H54 (cell line): ENCODE measurements at places on chromosomes 5 and 9.

DNA sequence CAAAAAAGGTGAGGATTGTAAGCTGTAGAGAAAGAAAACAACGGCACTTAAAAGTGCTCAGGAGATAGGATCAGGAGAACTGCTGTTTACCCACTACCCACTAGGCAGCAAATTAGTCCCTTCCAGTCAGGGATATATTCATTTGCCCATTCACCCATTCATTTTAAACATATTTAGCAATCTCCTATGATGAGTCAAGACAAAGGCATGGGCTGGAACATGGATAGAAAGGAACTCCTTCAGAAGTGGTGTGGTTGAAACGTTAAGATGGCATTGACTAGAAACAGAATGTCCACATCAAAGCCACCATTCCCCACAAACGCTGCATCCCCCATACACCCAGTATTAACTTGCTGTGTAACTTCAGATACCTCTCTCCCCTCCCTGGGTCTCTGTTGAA lies 225.7 kb downstream of the ASTN2 start:
- no peak for DNase-seq

DNA sequence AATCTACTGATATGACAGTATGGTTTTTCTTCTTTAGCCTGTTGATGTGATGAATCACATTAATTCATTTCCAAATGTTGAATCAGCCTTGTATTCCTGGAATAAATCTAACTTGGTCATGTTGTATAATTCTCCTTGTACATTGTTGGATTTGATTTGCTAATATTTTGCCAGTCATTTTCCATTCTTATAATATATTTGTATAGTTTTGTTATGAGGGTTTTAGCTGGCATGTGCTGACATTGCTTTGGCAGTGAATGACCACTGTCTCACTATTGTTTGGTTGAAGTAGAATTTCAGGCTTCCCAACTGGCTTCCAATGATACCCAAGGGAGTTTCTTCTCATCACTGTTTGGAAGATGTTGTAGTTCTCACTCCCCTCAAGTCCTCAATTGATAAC lies 983.0 kb upstream of the PTPRD start:
- no peak for DNase-seq

- DNase-seq: no peak
Measured at GRCh38 chr5:98248949-98249348, 524.5 kb upstream of the RGMB start.

GRCh38 chr5:50751064-50751657 lies 84.7 kb downstream of the PARP8 start:
- no peak for DNase-seq

- DNase-seq: no peak
Measured at GRCh38 chr5:41433552-41434181, 76.7 kb downstream of the PLCXD3 start.

DNA sequence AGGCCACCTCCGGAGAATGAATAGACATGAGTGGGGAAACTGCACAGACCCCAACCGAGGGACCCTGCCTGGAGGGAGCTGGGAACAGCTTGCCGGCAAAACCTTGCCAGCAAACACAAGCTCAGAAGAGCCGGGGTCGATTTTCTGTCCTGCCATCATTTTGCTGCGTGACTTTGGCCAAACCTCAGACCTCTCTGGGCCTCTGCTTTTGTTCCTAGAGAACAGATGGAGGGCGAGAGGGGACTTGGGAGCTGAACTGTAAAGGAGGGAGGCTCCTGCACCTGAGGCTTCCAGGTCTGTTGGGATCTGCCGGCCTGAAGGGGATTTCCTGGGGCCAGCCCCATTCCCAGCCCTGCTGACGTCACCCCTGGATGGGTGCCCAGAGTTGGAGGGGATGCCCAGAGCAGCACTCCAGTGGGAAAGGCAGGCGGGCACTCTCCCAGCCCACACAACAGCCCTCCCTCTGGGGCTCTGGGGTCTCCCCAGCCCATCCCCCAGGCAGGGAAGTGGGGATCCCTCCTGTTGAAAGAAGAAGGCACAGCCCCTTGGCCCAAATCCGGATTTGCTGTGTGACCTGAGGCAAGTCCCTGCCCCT lies 40.4 kb upstream of the SYNPO start:
- peak; percentile 78 for DNase-seq

DNA sequence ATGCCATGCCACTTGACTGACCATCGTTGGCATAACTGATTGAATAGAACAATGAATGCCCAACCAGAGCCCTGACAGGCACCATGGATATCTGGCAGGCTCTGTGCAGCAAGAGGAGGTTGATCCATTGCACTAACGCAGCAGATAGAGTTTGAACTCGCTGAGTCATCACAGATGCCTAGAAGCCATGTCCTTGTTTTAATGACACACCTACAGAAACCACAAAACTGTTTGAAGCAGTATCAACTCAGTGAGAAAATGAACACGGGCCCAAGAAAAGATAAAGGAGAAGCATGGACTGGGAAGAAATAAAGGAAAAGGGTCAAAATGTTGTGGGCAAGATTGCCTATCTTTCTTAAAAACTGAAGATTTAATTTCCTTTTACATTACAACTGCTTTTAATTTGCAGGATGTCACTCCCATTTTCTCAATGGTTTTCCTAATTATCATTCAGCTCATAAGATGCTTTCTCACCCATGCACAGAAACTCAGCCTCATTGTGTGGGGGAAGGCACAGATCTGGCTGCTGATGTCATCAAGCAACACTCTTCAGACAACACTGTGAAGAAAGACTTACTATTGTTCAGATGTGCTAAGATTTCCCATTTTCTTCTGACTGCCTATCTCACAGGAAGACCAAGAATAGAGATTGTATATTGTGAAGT lies 129.0 kb downstream of the PIK3R1 start:
- DNase-seq: no peak

DNA sequence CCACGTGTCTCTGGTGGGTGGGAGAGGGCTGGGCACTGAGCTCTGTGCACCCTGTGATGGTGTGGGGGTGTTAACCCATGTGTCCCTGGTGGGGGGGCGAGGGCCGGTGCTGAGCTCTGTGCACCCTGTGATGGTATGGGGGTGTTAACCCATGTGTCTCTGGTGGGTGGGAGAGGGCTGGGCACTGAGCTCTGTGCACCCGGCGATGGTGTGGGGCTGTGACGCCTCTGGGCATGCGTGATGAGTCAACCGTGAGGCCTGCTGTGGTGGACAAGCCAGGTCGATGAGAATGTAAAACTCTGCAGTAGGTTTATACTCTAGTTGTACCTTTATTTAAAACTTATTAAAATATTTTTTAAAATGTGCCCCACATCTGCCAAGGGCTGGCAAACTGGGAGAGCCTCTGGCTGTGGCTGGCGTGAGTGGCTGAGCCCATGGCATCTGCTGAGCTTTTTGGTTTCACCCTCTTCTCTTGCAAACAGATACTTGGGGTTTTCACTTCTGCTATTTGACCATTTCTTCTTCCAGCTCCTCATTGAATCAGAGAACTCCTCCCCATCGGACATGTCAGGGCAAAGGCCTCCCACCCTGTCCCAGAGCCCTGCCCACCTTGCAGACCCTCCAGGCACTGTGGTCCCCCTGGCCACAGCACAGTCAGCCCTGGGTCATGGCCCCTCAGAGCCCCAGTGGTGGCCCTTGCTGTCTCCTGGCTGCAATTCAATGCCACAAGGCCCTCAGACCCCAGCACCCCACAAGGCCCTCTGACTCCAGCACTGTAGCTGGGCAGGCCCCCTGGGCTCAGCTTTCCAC lies 18.5 kb upstream of the EXOC3 start:
- no peak for DNase-seq

DNA sequence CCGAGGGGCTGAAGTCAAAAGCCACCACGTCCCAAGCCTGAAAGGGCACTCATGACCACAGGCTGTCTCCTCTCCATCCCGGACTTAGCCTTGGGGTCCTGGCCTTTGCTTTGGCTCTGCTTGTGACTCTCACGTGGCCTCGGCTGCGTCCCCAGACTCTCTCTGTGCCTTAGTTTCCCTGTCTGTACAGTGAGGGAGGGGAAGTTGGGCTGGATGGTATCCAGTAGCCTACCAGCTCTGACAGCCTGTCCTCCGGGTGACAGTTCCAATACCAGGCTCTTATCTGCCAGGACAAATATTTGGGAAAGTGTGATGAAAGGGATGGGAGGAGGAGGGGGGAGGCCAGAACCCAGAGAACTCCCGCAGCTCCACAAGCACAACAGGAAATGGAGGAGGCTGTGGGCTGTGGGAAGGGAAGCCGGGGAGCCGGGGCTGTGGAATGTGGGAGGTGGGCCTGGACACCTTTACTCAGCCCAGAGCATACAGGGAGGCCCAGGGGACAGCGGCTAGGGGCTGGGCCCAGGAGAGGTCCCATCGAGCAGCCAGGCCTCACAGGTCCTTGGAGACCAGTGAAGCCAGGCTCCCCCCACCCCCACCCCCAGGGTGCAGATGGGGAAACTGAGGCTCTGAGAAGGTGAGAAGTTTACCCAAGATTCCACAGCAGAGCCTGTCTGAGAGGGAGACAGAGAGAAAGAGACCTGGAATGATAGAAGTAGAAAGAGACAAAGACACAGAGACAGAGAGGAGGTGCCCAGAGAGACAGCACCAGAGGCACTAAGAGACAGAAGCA lies 18.3 kb downstream of the PDGFRB start:
- DNase-seq: no peak

- no peak for DNase-seq
Measured at GRCh38 chr5:112772124-112772523, 34.4 kb downstream of the APC start.

DNA sequence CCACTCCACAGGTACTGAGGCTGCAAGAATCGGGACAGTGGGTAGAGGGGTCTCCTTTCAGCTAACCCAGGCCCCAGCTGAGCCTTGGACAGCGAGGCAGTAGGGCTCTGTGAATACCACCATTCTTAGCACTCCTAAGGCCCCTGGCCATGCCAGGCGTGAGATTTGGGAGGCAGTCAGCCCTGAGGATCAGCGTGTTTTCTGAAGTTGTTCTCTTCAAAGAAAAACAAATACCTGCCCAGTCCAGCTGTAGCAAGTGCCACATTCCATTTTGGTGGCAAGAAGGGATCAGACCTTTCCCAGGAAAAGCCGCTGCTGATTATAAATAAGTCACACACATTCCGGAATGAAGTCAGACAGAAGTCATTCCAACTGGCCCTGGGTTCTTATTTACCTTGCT lies 47.8 kb downstream of the RALGPS1 start:
- no peak for DNase-seq

DNA sequence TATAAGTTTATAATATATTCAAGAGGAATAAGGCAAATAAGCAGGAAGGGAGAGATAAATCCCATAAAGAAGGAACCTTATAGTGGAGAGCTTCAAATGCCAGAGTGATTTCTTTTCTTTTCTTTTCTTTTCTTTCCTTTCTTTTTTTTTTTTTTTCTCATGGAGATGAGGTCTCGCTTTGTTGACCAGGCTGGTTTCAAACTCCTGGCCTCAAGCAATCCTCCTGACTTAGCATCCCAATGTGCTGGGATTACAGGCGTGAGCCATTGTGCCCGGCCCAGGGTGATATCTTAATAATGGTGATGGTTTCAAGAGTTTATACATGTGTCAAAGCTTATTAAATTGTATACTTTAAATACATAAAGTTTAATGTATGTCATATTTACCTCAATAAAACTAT lies 19.6 kb upstream of the FOCAD start:
- DNase-seq: no peak

DNA sequence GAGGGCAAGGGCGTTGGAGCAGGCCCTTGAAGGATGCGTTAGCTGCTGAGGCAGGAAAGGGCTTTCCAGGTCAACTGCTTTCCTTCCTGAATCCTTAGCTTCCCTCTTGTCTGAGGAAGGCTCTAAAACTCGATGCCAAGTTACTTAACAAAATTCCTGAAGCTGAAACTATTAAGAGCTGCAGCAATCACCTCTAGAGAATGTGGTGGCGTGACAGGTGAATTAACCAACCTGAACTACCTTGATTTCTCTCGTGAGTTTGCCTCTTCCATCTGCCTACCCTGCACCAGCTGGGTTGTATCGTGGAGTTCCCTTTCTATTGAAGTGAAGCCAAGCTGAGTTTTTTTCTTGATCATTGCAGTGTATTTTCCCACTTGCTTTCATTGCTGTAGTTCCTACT lies 96.1 kb downstream of the PDE8B start:
- no peak for DNase-seq

- no peak for DNase-seq
Measured at GRCh38 chr9:74595286-74595685, 98.2 kb downstream of the RORB start.

- no peak for DNase-seq
Measured at GRCh38 chr9:114290561-114290986, 32.3 kb upstream of the ORM1 start.

DNA sequence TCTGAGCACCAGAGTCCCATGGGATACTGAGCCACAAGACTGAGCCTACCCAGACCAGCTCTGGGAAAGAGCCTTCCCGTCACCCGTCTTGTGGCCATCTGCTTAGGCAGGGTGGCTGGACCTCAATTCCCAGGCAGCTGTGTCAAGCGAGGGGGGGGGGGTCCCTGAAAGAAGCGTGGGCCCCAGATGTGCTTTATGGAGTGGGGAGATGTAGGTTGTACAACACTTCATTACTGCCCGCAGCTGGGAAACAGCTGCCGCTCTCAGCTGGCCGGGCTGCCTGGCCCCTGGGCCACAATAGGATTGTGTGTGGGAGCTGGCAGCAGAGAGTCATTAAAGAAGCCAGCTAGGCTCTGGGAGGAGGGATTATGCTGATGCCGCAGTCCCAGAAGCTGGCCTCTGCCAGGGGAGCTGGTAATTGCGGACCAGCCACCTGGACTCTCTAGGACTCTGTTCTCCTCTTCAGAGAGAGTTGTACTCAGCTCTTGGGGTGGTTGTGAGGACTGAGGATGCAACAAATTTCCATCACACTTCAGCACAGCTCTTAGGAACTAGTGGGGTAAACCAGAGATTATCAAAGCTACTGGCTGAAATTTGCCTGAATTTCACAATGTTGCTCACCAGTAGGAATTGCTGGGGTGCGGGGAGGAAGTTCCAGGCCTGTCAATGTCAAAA lies 145.4 kb downstream of the GADD45G start:
- DNase-seq: no peak

GRCh38 chr5:127754259-127754658 lies 51.1 kb downstream of the CCDC192 start:
- no peak for DNase-seq

DNA sequence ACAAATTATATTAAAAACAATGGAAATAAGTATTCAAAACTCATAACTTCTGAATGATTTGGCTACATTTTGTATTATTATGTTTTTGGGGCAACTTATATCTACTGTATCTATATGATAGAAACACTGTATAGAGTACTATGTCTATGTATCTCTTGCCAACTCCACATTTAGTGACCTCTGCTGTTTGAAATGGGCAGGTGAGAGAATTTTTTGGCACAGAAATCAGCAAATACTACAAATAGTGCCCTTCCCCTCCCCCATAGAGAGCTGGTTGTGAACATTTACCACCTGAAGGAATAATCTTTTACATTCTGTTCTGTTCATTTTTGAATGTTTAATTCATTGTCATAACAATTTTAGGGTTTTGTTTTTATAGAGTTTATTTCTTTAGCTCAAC lies 545.3 kb downstream of the PDE4D start:
- no peak for DNase-seq

GRCh38 chr5:124996023-124996763 lies 249.8 kb upstream of the ZNF608 start:
- no peak for DNase-seq

DNA sequence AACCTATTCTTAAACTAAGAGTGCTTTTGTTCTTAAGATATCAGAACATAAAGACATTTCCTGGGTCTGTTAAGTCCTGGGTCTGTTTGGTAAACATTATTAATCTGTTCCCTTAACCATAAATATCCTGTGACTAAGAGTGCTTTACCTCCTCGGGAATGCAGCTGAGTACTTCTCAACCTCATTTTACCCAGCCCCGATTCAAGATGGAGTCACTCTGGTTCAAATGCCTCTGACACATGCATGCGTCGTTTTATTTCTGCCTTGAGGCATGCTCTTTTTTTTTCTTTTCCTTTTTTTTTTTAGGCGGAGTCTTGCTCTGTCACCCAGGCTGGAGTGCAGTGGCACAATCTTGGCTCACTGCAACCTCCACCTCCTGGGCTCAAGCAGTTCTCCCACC lies 39.8 kb upstream of the FBXL17 start:
- no peak for DNase-seq
